ENCODE measurements at places on chromosomes 2 and 18.

GRCh38 chr2:139386401-139386800 is 606.2 kb upstream of the NXPH2 start:
- DNase-seq = no peak

- DNase-seq = no peak
These were observed 852.1 kb downstream of the CPS1 start for GRCh38 chr2:211408483-211408891.

DNA sequence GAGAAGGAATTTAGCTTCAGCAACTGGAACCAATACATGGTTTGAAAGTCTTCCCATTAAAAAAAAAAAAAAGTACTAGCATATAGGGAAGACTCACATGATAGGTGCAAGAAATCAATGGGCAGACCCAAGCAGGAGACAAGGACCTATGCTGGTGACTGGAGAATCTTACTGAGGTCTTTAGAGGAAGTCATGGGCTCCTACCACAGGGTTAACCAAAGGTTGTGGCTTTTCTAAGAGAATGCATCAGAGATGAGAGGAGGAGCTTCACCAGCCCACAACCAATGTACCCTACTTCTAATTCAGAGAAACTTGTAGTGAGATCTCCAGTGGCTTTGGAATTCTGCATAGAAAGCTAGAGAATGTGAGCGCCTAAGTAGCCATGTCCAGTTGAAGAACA is 207.4 kb downstream of the NCKAP5 start:
- DNase-seq = no peak

GRCh38 chr2:241547781-241548450 is 10.6 kb upstream of the BOK start:
- no peak for DNase-seq

DNA sequence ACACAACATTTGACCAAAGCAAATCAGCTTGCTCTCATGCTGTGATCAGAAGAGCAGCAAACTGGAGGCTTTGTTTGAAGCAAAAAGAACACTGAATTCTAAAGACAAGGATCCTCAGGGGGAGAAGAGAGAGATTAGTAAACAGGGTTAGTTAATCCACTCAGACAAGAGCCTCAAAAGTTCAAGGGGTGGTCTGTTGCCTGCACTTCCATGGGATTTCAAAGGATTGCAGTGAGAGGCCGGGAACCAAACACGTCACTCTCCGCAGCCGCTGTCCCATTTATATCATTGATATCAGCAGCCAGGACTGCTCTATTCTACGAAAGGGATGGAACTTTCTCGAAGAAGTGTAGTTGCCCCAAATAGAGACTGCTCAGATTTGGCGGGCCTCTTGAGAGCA is 97.8 kb upstream of the SP3 start:
- no peak for DNase-seq

- DNase-seq = no peak
These were observed 64.1 kb downstream of the CPS1 start for GRCh38 chr2:210620456-210620855.

DNA sequence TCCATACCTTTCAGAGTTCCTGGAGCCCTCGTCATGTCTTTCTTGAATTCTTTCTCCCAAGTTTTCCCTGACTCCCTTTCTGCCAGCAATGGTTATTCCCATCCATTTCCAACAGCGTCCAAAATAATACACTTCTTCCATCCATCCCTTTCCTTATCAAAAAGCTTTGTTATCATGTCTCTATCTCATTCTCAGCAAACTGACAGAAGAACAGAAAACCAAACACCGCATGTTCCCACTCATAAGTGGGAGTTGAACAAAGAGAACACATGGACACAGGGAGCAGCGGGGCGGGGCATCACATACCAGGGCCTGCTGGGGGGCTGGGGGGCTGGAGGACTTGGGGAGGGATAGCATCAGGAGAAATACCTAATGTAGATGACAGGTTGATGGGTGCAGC is 86.7 kb downstream of the DDX1 start:
- no peak for DNase-seq

DNA sequence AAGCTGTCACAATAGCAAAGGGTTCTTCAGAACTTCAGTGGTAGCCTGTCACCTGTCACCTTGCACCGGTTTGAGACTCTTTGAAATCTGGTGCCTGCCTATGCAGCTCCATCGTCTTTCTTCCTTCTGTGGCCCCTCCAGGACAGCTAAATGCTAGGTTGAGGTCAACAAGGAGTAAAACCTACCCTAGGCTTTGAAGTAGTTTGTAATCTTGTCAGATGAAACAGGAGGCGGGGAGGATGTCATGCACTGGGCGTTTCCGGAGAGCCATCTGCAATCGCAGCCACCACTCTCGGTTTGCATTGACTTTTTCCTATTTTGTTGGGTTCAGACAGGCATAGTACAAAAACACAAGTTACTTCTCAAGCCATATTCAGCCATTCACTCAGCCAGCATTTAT is 116.7 kb downstream of the LPIN1 start:
- DNase-seq = no peak

GRCh38 chr2:27282892-27283291 is 663 bp downstream of the TRIM54 start:
- no peak for DNase-seq

GRCh38 chr2:99777656-99778290 is 288.0 kb upstream of the REV1 start:
- no peak for DNase-seq

DNA sequence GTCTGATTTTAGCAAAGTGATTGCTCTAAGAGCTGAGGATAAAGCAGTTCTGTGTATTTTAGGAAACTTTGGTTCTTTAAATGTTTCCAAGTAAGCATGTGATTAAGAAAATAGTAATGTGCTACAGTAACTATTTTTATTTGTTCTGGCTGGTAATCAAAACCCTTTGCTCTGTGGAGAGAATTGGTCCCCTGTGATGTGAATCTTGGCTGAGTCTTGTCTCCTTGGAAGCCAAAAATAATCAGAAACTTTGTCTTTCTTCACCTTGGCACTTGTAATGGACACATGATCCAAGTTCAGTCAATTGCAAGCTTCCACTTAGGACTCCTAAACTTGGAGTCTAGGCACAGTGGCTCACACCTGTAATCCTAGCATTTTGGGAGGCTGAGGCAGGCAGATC is 422.7 kb upstream of the CDH20 start:
- DNase-seq = no peak

GRCh38 chr2:3532941-3533340 is 13.6 kb upstream of the ADI1 start:
- no peak for DNase-seq

DNA sequence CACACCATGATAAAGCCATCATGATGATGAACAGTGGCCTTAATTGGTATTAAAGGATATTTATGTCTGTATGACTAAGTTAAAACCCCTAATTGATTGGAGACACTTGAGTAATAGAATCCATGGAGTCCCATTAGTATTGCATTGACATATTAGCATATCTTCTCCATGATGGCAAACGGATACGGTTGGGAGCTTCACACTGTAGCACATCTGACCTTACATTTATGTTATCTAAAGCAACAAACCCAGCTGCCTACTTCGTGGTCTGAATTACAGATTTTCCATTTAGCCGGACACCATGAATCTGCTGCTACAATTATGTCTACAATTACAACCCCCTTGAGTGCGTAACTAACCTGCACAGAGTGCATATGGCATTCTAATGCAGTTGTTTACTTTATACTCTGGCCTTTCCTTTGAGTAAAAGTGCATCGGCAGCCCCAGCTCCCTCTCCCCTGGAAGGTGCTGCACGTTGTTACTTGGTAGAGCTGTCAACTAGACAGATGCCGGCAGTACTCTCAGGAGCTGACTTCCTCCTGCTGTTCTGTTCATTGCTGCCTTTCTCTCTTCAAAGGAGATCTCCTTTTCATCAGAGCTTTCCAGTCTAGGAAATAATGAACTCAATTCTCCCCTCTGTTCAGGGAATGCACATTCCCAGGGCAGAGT is 92.1 kb downstream of the LRRC30 start:
- DNase-seq = no peak

- no peak for DNase-seq
These were observed 1496.5 kb upstream of the NXPH2 start for GRCh38 chr2:140276661-140277060.

DNA sequence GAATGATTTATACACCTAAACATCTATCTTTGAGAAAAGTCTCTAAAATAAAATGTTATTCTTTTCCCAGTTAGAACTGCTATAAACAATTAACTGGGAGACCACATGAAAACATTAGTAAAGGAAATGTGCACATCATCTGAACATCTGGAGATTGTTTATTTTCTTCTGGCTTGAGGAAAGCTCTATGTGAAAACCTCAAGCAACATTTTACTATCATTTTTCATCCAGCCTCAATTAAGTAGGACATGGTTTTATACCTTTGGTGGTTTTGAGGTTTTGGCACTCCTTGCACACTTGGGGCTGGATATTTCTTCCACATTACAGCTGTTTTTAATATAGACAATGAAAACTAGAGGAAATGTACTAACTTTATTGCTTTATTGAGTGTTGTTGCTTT is 609.5 kb upstream of the SLC8A1 start:
- DNase-seq = no peak

DNA sequence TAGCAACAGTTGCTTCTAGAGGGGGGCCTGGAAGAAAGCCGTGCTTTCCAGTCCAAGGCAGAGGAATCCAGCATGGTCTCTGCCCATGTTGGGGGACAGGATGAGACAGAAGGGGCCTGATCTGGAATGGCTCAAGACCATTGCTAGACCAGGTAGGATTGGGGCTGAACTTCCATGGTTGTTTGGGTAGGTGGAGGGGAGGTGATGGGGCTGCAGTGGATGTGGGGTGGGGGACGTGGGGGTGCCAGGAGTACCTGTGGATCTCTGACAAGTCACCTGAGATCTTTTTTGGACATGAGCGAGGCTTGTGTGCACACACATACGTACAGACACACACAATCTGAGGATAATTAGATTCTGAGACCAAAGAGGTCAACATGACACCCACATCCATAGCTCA is 228.7 kb upstream of the SKOR2 start:
- no peak for DNase-seq

- DNase-seq = no peak
These were observed 47.2 kb downstream of the DOK6 start for GRCh38 chr18:69447886-69448285.

DNA sequence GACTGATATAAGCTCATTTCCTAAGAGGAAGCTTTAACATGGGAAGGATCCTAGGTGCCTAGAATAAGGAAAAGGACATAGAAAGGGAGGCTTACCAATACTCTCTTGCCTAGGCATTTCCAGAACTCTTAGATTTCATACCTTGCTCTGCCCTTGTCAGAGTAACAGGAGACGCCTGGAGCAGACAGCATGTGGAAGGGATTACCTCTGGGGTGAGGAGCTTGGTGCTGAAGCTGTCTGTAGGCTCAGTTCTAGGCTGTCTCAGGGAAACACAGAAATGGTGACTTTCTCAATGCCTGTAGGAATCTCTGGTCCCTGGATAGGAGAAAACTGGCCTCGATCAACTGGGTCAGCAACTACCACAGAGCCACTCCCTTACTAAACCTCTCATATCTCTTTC is 150.0 kb downstream of the SLC4A3 start:
- no peak for DNase-seq

DNA sequence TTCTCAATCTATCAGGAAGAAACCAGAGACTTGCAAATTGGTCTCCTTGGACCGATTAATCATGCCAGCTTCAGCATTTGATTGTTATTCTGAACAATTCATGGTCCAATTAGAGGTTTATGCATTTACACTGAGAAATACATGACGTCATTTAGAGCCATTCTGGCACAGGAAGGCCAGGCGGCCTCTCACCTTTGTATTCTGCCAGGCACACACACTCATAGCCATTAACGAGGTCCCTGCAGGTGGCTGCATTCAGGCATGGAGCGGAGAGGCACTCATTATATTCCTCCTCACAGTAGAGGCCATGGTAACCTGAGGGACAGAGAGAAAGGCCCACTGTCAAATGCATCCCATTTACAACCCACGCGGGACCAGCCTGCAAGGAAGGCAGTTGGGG is 146.8 kb upstream of the PID1 start:
- DNase-seq = no peak

GRCh38 chr2:101538076-101538475 is 63.2 kb upstream of the RFX8 start:
- DNase-seq = no peak

GRCh38 chr2:40740419-40740818 is 288.5 kb upstream of the SLC8A1 start:
- no peak for DNase-seq

GRCh38 chr2:65383541-65384488 is 48.6 kb downstream of the SPRED2 start:
- DNase-seq = no peak

DNA sequence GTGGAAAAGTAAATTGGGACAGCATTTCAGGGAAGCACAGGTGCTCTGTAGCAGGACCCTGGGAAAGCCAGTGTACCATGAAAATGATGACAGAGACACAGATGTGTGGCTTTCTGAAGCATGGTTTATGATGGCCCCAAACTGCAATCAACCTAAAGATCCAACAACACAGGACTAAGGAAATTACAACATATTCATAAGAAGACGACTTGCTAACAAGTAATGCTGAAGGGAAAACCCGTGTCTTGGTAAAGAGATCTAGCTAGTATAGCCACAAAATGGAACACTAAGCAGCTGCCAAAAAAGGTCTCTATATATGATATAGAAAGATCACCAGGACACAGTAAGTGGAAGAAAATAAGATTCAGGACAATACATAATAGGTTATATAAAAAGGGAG is 53.2 kb downstream of the UXS1 start:
- DNase-seq = no peak

- DNase-seq = no peak
These were observed 13.4 kb downstream of the BCL11A start for GRCh38 chr2:60540074-60540473.

- DNase-seq = no peak
These were observed 4.4 kb downstream of the ACTR3 start for GRCh38 chr2:113894156-113894743.

DNA sequence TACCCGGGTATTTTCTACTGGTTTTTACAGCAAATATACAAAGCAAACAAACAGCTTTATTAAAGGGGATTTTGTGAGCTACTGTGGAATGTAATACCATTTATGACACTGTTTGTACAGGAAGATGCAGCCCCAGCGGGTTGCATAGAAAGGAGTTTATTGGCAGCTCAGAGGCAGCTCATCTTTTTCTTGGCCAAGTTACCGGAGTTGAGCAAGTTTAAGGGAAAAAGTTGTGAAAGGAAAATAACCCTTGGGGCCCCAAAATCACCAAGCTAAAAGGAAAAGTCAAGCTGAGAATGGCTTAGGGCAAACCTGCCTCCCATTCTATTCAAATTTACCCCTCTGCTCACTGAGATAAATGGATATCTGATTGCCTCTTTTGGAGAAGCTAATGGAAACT is 60.8 kb downstream of the MOB4 start:
- DNase-seq = no peak
